ENCODE measurements at places on chromosomes 1 and 21.

- no peak for DNase-seq
These were observed 16.5 kb downstream of the MYBPH start for GRCh38 chr1:203158960-203159665.

- no peak for DNase-seq
These were observed 60.1 kb downstream of the EPB41 start for GRCh38 chr1:28974432-28974831.

GRCh38 chr1:7373251-7373650, 397.8 kb upstream of the VAMP3 start:
- DNase-seq = no peak

DNA sequence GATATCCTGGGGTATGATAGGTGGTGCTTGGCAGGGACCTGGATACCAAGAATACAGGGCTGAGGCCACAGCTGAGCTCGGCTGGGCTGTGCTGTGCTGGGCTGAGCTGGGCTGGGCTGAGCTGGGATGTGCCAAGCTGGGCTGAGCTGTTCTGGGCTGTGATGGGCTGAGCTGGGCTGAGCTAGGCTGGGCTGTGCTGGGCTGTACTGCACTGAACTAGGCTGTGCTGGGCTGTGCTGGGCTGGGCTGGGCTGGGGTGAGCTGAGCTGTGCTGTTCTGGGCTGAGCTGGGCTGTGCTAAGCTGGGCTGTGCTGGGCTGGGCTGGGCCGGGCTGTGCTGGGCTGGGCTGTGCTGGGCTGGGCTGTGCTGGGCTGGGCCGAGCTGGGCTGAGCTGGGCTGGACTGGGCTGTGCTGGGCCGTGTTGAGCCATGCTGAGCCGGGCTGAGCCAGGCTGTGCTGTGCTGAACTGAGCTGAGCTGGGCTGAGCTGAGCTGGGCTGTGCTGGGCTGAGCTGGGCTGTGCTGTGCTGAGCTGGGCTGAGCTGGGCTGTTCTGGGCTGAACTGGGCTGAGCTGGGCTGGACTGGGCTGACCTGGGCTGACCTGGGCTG, 94.7 kb upstream of the ACTRT2 start:
- no peak for DNase-seq

- no peak for DNase-seq
These were observed 293.6 kb downstream of the PTPRC start for GRCh38 chr1:198932351-198932991.

- no peak for DNase-seq
These were observed 94.7 kb upstream of the TARDBP start for GRCh38 chr1:10917513-10918454.

GRCh38 chr1:44261171-44261817, 48.0 kb downstream of the DMAP1 start:
- no peak for DNase-seq

DNA sequence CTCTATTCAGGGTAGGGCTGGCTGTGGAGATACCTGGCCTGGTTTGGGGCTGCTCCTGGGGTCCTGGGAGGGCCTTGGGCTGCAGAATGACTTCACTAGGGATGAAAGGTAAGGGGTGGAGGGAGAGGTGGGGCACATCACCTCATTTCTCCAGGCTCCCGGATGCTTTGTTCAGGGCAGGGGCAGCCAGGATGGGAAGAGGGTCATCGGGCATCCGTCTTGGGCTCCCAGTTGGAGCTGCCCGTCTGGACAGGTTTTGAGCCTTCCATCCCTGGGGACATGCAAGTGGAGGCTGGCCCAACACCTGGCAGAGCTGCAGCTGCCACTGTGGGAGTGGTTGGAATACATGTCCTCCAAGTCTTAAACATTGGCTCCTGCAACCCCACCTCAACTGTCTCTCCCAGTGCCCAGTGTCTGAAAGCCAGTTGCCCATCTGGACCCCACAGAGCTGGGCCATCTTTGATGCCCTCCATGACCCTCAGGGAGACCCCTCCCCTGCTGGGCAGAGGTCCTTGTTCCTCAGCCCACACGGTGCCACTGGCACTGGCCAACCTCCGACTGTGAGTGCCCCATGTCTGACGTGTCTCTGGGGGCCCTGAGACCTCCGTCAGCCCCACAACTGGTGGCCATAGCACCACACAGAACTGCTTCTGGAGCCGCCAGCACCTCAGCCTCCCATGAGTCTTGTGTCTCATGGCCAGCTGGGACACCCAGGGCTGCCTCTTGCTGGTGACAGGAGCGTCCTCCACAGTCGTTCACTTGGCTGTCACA, 52.8 kb downstream of the TRIM11 start:
- DNase-seq = no peak

DNA sequence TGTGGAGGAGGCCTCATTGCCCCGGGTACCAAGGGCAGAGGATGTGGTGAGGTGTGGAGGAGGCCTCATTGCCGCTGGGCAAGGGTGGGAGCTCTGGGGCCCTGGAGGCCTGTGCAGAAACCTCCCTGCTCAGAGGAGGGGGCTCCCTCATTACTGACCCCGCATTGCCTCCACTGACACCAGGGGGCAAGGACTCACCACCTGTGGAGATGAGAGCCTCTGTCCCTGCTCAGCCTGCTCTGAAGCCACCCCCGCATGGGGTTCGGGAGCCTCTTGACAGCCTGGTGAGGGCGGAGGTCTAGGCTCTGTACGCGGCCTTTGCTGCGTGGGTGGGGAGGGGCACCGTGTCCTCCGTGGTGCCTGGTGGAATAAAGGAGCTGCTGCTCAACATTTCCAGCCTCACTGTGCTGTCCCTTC, 95.0 kb upstream of the COL6A1 start:
- no peak for DNase-seq

- peak; percentile 57 for DNase-seq
These were observed 14.4 kb upstream of the CD101 start for GRCh38 chr1:116987256-116987555.

DNA sequence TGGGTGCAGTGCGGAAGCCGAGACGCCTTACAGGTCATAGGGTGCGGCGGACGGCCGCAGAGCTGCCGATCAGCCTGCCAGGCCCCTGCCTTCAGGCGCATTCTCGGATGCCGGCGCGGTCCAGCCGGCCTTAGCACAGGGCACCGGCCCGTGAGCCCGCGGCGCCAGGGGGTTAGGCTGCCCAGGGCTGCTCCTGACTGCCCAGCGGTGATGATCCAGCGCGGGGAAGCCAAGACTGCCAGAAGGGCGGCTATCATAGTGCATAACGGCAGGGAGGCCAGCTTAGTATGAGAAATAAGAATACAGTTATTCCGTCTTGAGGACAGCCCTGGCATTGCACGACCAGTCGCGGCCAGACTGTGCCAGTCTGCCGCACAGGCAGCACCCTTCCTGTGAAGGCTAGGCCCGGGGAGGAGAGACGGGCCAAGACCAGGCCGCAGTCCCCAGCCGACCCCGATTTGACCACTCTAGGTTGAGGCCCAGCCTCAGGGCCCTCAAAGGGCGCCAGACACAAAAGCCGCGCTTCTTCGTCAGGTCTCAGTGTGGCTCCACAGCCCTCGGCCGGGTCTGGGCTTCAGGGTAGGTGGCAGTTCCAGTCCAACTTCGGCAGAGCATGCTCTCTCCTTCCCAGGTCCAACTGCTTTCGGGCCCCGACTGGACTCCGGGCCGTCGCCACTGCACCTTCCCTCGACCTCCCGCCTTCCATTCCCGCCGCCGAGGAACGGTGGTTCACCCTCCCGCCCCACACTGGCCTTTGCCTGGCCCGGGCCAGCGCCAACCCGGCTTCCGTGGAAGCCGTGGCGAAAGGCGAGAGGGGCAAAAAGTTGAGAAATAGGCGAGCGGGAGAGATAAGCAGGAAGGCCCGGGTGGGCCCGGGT, 829 bp downstream of the ALX3 start:
- DNase-seq = no peak

DNA sequence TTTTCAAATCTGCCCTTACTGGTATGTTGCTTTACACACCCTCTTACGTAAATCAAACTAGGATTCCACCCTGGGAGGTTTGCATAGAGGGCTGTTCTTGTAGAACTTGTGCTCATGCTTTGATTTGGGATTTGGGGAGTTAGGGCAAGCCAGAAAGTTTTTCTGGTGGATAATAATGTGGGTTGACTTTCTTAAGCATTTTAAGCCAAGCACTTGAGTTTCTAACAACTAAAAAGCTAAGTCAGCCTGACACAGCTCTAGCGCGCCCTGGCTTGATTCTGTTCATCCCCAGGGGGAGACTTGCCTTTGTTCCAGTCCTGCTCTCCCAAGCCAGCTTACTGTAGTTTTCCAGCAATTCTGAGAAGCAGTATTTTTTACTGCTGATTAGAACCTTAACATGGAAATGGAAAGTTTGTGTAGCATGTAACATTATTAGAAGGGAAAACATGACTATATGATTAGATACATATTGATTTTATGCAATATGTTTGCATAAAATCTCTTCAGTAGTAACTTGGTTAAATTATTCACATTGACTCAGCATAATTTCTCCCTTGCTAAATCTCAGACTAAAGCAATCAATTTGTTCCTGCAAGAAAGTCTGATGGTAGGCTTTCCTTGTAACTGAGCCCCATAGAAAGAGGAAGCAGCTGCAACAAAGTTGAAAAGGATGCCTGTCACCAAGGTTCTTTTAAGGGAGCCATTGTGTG, 11.0 kb upstream of the PGD start:
- DNase-seq = no peak

DNA sequence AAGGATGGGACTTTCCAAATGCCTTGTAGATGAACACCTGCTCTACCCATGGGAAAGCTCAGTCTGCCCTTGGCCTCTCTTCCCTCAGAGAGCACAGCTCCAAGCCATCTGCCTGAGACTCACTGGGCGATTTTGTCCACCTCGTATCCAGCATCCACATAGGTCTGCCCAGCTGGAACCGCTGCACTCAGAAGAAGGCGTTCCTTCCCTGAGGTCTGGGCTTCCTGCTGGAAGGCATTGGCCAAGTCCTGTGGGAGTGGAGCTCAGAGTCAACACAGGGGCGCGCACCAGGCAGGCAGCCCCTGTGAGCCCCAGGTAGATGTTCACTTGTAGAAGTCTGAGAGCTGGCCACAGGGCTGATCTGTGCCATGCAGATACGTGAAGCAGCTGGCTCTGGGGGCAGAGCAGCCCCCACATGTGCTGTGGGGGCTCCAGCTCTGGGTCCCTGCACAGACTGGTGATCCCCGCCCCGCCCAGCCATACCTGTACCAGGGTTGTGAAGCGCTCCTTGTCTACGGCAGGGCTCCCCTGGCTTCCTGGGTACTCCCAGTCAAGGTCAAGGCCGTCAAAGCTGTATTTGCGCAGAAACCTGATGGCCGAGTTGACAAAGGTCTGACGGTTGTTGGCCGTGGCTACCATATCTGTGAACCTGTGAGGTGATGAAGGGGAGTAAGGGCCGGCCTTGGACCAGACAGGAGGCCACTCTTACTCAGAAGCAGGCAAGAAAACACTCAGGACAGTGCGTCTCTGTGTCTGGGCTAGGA, 6.3 kb downstream of the CHIT1 start:
- no peak for DNase-seq

DNA sequence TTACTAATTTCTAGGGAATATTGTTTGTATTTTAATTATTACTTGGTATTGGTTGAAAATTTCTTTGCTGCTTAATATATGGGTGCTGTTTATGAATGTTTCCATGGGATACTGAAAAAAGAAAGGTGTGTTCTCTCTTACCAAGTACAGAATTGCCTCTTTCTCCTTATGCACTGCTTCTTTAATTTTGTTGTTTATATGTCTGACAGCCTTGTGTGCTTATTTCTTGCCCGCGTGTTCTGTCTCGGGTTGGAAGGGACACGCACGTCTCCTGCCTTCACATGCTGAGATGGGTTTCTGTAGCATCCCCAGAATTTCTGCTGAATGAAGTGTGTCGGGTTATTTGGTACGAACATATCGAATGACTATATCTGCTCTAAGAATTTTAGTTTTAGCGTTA, 51.1 kb downstream of the AGPAT3 start:
- no peak for DNase-seq

GRCh38 chr1:6958407-6959030, 173.3 kb downstream of the CAMTA1 start:
- no peak for DNase-seq

- DNase-seq = no peak
These were observed 181.2 kb downstream of the DPYD start for GRCh38 chr1:97739596-97740103.

DNA sequence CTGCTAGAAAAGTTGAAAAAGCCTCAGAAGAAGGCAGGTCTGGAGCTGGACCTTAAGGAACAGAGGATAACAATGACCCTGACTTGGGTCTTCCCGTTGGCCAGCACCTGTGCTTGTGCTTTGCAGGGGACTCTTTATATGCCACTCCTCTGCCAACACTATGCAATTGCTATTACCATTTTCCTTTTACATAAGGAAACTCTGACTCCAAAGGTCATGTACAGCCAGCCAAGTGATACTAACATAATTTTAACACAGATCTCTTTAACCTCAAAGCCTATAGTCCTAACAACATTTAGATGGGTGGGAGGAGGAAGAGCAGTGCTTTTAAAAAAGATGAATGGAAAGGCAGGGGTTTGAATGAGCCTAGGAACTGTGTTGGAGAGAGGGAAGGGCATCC, 106.6 kb upstream of the RAB4A start:
- DNase-seq = no peak

DNA sequence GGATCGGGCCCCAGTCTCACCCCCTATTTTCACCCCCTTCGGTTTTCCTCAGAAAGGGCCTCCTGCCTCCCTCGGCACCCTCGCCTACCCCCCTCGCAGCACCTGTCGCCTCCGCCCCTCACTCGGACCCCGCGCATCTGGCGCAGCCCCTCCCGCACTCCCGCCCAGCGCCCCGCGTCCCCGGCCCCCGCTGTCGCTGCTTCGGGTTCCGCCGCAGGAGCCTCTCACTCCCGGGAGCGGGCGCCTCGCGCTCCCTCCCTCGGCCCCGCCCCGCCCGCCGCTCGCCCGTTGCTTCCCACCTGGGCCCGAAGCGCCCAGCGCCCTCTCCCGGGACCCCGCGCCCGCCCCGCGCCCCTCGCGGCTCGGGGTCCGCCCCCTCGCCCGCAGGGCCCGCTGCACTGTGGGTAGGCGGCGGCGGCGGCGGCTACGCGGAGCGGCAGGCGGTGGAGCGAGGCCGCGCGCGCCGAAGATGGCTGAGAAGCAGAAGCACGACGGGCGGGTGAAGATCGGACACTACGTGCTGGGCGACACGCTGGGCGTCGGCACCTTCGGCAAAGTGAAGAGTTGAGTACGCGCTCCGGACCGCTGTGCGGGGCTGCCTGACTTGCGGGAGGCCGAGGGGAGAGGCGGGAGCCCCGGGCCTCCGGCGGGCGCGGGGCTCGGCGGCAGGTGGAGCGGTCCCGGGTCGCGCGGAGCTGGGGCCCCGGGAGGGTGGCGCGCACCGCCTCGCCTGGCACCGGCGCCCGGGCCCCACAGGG, at the start of gene PRKAA2:
Gene PRKAA2, plus strand, starts transcription at position 396 of the 758 bp plus-strand sequence. Its CDS starts 74 bp downstream, at position 470.
- no peak for DNase-seq

DNA sequence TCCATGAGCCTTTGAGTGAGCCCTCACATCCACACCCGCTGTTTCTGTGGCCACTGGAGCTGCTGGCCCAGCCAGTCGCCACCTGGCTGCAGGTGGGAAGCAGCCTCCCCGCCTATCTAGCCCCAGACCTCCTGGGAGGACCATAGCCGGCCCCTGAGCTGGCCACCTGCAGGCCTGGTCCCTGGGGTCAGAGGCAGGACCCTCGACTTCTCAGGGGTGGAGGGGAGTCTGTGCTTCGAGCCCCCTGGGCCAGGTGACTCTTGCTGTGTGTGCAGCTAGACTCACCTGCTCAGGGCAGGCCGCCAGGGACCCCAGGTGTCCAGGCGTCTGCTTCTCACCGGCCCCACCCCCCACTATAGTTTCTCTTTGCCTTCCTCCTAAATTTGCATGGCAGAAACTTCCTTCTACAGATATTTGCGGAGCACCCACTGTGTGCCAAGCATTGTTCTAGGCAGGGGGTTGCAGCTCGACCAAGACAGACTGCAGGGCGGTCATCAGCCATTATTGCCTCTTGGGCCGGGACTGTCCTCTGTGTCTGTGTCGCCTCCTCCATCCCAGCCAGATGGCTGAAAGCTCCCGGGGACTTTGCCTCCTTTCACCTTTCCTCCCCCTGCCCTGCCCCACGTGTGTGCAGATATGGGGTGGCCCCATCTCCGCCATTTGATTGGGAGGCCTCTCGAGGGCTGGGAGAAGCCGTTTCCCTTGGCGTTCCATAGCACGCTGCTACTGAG, 27.3 kb downstream of the SPSB1 start:
- no peak for DNase-seq

Measured in activated T-cell treated with anti-CD3 and anti-CD28 coated beads for 1 hour (primary cell).